Thymus (tissue), 14 donors: ENCODE measurements at places on chromosomes 6 and 20.

DNA sequence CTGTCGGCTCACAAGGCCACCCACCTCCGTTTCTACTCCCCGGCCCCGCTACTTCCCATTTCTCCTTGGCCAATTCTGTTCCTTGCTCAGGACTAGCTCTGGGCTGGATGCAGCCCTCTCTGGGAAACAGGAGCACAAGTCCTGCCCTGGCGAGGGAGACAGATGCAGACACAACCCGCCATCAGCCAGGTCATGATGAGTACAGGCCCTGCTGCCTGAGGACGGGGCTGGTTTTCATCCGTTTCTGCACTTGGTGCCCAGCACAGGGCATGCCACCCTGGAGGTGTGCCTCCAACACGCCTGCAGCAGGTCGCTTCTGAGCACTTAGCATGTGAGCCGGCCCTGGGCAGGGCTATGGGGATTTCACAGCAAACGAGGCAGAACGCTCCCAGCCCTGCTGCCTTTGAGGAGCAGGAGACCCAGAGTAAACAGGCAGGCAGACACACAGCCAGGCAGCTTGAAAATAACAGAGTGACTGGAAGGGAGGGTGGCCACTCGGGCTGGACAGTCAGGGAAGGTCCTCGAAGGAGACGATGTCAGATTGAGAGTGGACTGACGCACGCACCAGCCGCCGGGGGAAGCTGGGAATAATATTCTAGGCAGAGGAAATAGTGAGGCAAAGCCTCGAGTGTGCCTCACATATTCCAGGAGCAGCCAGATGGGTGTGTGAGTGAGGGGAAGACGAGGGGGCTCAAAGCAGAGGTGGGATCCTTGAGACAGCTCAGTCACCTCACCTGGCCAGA, 21.2 kb upstream of the VSTM2L start:
- DNase-seq = no peak

DNA sequence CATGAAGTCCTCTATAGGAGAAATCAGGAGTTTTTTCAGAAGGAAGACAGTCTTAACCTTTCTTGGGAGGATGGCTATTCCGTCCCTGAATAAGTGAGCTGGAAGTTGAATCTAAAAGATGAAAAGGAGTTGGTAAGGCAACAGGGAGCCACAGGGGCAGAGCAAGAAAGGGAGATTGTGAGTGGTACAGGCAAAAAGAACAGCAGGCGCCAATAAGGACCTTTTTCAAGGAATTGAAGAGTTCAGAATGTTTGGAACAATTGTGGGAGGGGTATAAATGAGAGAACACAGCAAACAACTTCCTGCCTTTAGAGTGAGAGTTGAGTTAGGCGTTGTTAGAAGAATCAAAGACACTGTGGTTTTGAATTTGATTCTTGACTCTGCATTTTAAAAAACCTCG, 1003.7 kb downstream of the EPHA7 start:
- DNase-seq = peak; percentile 20

DNA sequence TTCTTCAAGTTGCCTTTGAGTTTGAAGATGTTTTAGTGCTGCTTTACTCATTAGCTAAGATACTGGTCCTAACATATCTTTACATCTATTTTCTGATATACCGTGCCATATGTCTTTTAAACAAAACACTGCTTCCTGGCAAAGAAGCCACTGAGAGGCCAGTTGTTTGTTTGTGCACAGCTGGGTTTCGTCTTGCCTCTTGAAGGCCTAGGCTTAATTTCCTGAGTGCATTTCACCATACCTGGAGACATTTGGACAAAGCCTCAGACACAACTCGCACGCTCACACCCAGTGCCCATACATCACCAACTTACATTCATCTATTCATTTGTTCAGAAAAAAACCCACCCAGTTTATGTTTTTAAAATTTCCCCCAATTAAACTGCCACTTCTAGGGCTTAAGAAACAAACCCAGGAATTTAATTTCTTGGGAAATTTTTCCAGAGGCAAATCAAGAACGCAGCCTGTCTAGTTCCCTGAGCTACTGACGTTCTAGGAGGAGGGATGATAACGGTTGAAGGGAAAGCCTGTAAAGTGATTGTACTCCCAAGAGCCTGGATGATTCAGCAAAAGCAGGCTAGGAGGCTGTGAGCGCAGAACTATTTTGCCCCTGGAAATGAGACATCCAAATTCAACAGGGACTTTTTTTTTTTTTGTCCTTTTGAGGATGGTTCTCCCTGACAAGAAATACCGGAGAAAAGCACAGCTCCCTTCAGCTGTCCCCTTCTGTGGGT, 77.7 kb downstream of the OLIG3 start:
- no peak for DNase-seq

DNA sequence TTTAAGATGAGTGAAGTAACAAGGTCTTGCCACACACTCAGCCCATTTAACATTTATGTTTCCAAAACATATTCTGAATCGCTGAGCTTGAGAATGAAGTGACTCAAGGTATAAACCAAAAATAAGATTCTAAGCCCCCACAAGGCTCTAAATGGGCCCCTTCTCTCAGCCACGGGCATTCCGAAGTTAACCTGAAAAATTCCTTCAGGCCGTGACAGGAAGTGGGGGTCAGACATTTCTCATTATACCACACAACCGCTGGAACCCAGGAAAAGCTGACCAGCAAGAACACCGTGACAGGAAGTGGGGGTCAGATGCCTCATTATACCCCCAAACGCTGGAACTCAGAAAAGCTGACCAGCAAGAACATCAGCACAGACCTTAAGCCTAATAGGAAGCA, 247.9 kb downstream of the ERMARD start:
- DNase-seq = no peak

- DNase-seq = no peak
Measured at GRCh38 chr20:41467220-41467619, 100.6 kb upstream of the EMILIN3 start.

- peak; percentile 57 for DNase-seq
Measured at GRCh38 chr6:142112451-142113061, 20.2 kb upstream of the GJE1 start.

DNA sequence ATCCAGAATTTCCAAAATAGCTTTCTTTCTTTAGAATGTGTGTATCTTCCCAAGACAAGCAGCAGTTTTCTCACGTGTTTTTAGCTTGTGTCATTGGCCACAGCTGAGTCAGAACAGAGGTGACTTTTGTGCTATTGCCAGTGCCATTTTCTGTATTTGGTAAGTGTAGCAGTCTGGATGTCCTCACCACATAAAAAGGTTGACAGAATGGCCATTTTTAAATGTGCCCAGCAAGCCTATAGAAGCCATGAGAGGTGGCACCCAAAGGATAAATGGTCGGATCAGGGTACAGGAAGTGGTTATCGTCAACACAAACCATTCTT, 269.5 kb upstream of the HSF2 start:
- DNase-seq = no peak

DNA sequence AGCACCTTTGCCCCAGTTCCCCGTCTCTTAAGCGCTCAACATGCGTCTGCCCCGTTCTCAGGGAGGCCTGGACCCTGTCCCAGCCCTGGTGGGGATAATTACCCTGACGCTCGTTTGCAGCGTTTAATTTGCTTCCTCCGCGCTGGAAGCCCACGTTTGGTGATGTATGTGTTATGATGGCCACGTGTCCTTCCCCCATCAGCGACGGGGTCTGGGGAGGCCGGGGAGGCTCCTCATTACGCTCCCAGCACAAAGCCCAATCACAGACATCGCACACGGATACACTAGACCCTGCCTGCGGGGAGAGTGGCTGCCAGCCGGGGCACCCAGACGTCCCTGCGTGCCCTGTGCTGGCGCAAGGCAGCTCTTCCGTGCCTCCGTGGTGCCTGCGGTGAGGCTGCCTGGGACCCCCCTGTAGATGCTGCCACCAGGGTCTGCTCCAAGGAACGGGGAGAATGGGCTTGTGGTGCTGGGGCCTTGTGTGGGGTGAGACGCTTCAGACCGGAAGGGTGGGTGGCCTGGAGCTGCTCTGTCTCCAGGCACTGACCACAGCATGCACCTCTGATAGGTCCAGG, 10.2 kb upstream of the CHRNA4 start:
- no peak for DNase-seq

DNA sequence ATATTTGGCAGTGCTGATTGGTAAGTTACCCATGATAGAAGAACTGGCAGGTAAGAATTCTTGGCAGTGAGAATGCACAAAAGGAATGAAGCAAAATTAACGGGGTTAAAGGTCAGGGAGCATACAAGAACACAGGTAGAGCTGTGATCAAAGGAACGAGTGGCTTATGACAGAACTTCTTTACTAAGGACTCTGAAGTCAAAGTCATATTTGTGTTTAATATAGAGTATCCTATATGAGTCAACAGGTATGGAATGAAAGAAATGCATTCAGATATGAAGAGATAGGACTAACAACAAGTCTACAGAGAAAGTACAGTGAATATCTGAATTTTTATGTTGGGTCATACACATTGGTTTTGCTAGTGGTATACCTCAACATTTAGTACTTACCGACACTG, 209.0 kb upstream of the CITED2 start:
- DNase-seq = no peak

GRCh38 chr6:130453230-130453629, 87.4 kb downstream of the TMEM200A start:
- DNase-seq = no peak

DNA sequence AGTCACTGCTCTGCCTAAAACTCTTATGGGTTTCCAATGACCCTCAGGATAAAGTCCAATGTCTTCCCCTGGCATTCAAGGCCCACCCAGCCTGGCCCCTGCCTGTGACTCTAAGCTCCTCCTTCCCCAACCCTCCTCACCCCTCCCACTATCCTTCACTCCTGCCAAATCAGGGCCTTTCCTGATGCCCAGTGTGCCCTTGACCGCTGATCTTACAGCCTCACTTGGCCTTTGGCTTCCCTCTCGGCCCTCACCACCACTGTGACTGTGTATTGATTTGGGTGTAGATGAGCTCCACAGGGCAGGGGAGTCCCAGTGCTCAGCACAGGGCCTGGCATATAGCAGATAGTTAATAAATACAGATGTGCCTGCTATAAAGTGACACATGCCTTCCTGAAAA, 115.7 kb downstream of the TOX2 start:
- no peak for DNase-seq

DNA sequence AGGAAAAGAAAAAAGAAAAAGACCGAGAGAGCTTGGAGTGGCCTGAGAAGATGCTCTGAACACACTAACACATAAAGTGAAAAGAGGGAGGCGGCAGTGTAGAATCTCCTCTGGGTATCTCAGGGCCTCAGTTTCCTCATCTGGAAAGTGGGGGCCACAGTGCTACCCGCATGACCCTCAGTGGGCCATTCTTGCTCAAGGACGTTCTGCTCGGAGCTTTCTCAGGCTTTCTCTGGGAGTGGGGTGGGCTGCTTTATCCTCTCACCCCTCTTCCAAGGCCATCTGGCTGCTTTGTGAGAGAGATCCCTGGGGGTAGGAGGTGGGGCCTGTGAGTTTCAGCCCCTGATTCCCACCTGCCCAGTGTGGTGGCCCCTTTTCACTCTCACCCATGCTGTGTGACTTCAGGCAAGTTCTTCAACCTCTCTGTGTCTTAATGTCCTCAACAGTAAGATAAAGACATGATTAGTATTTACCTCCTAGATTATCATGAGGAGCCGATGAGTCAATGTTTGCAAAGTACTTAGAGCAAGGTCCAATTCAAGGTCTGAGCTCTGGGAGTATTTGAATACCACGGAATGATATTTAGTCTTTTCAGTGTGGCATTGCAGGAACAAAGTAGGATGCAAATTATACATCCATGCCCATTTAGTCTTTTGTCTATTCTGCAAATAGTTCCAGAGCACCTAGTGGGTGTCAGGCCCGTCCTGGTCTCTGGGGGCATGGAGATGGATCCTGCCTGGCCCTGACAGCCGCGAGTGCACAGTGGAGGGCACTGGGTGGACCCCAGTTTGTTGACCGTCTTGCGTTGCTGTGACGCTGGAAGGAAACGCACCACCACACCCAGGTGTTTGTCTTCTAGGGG, 34.3 kb downstream of the SRC start:
- no peak for DNase-seq

DNA sequence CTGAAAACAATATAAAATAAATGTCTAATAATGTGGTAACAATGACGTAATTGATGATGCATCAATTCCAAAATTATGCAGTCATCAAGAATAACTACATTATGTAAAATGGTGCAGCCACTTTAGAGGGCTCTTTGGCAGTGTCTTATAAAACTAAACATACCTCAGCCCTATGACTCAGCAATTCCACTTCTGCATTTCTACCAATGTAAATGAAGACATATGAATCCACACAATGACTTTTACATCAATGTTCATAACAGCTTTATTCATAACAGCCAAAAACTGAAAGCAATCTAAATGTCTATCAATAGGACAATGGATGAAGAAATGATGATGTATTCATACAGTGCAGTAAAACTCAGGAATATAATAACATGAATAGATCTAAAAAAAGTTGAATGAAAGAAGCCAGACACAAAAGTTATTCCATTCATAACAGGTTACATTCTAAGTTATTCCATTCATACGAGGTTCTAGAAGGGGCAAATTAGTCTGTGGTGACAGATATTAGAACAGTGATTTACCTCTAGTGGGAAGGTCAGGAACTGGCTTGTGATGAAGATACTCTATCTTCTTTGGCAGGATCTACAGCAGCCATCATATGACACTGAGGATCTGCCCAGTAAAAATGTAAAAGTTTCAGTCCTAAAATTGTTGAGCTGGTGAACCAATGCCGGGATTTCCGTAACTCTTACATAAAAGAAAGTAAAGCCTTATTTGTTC, 396.1 kb downstream of the PLCB1 start:
- peak; percentile 15 for DNase-seq

GRCh38 chr6:10194816-10195672, 219.8 kb downstream of the TFAP2A start:
- no peak for DNase-seq

- DNase-seq = no peak
Measured at GRCh38 chr20:49768204-49769047, 44.2 kb upstream of the SLC9A8 start.

GRCh38 chr20:46228670-46229069, 79.6 kb downstream of the CDH22 start:
- no peak for DNase-seq

GRCh38 chr20:53149890-53150205, 177.7 kb downstream of the TSHZ2 start:
- DNase-seq = no peak

DNA sequence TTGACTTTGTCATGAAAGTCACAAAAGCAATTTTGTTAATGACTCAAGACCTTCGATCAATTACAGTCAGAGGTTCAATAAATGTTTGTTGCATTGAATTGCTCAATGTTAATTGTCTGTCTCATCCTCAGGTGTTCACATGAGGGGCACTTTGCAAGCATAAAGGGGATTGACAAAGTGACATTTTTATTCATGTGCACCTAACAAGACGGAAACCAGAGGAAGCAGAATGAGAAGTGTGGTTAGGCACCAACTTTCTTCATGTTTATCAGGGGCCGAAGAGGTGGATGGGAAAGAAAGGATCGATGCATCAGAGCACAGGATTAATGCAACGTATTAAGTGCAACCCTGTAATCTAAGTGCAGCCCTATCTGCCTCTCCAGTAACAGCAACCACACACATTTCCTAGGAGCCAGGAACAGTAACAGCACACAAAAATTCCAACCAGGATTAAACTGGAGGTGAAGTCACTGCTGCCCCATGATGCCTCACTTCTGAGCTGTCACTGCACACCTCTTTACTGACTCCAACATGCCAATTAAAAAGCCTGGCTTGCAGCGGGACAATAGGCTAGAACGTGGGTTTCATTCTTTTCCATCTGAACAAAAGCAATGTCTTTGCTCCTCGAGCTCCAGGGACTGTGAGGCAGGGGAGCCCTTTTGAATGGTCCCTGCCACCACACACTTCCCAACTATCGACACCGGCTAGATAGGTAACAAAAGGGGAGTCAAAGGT, 262.7 kb downstream of the CD83 start:
- no peak for DNase-seq
